Astrocyte (in vitro differentiated cells and primary cell): ENCODE measurements at places on chromosomes 12 and 14. TPM values are rescaled to one million over a fixed set of nuclear protein-coding genes. Genes with fewer than 3 reads are reported as not detected.

Gene BCL11B
- total RNA-seq, result 1.1 and 2.0 TPM in 2 replicates

Gene CFAP54
- total RNA-seq, result 0.62 and 1.1 TPM in 2 replicates

- H3K4me3 ChIP-seq, result no peak overlapping the region
- peak; percentile 43 for DNase-seq
- H3K4me1 ChIP-seq, result peaks cover 10% of the 10 kb centered on the region
- H3K27me3 ChIP-seq, result peaks cover 5% of the 10 kb centered on the region
- no peaks in the 10 kb centered on the region for H3K36me3 ChIP-seq
- no peak overlapping the region for H3K27ac ChIP-seq
Observed at GRCh38 chr14:89493877-89494634, 77.0 kb upstream of the FOXN3 start.

DNA sequence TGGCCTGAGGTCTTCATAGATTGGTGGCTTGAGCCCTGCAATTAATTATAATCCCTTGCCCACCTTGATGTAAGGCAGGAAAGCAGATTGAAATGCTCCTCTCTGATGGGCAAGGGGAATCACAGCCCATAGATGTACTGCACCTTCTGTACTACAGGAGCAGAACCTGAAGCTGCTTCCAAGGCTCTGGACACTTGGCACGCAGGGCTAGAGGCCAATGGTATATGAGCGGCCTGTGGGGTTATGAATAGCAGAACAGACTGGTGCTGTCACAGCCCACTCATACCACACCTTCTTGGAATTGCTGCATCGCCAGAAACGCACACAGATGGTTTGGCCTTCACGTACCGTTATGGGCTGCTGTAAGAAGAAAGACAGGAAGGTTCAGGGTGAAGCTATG is 1.7 kb upstream of the RBM23 start:
- no peak overlapping the region for H3K4me3 ChIP-seq
- H3K4me1 ChIP-seq, result peaks cover 4% of the 10 kb centered on the region
- H3K27ac ChIP-seq, result no peak overlapping the region

DNA sequence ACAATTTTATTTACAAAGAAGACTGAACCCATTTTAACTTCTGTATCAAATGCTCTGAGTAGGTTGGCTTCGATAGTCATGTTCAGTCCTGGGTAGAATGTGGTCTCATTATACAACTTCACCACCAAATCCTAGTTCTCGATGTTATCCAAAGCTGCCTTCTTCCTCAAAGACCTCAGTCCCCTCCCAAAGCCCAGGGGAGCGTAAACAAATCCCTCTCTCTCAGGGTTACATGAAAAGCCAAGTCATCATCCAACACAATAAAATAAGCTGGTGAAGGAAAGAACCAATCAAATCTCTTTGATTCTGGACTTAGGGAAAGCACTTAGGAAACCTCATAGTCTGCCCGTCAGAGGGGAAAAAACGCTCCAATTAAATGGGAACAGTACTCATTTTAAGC is 9.1 kb downstream of the PTCSC3 start:
- H3K4me1 ChIP-seq, result no peaks in the 10 kb centered on the region
- H3K4me3 ChIP-seq, result no peak overlapping the region
- H3K27ac ChIP-seq, result no peak overlapping the region
- no peaks in the 10 kb centered on the region for H3K27me3 ChIP-seq
- no peaks in the 10 kb centered on the region for H3K36me3 ChIP-seq

DNA sequence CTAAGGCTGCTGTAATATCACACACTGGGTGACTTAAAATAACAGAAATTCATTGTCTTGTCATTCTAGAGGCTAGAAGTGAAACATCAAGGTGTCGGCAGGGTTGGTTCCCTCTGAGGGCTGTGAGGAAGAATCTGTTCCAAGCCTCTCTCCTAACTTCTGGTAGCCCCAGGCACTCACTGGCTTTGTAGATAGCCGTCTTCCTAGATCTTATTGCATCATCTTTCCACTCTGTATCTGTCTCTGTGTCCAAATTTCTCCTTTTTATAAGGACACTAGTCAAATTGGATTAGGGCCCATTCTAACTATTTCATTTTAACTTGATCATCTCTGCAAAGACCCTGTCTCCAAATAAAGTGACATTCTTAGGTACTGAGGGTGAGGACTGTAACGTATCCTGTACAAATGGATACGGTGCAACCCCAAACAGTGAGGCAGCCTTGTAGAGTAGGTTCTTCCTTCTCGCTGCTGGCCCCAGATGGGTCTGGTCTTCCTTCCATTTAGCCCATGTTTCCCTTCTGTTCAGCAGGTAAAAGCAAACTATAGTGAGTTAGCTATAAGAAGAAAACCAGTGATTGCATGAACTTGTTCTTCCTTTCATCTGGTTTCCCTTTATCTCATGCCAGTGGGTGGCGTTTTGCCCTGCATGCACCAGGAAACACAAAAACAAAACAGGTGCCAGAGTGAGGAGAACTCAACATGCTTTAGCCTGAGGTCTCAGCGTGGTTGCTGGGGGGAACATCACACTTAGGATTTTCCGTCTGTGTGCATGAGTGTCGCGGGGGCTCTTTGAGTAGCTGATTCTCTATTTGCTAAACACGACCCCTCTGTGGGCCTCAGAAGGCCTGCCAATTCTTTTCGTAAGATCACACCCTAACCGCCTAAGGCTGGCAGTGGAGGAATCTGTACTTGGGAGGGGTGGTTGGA is 19.5 kb downstream of the TTC9 start:
- no peak overlapping the region for H3K27ac ChIP-seq
- no peaks in the 10 kb centered on the region for H3K27me3 ChIP-seq
- H3K4me3 ChIP-seq, result no peak overlapping the region
- no peaks in the 10 kb centered on the region for H3K36me3 ChIP-seq
- DNase-seq, result no peak
- no peaks in the 10 kb centered on the region for H3K4me1 ChIP-seq
